ENCODE measurements at places on chromosomes 1 and 21.

DNA sequence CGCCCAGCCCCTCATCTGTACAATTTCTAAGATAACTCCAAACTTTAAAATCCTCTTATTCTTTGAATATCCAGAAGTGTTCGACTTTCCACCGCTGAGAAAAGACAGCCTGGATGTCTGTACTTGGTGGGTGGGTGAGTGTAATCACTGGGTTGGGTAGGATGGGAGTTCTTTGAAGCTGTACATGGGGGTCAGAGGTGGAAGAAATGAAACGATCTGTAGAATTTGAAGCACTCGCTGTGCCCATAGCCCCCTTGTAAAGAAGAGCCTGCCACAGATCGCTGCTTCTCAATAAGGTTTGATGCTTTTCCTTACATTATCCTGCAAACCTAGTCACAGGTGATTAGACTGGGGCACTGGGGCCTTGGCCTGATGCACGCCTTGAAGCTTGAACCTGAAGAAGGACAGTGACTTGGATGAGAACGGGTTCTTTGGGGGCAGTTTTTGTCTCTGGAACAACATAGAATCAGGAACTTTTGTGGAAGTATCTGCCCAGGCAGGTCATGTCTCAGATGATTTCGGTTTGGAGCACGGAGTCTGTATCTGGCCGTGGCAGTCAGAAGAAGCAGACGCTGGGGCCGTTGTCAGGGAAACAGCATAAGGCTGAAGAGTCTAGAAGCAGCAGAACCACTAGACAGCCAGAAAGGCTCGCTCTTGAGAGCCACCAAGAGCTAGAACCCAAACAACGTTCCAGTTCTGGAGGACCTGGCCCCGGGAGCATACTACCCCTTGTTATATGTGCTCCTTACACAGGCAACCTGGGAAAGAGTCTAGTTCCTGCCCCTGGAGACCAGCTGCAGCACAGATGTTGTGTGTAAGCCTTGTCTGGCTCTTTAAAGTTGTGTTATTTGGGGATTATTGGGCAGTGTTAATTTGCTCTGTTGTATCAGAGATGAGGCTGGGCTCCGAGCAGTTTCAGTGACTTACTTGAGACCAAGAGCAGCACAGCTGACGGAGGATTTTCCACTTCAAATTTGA lies 45.1 kb upstream of the SCCPDH start:
- no peak for DNase-seq

GRCh38 chr21:35737899-35738346 lies 322.4 kb downstream of the SETD4 start:
- no peak for DNase-seq

DNA sequence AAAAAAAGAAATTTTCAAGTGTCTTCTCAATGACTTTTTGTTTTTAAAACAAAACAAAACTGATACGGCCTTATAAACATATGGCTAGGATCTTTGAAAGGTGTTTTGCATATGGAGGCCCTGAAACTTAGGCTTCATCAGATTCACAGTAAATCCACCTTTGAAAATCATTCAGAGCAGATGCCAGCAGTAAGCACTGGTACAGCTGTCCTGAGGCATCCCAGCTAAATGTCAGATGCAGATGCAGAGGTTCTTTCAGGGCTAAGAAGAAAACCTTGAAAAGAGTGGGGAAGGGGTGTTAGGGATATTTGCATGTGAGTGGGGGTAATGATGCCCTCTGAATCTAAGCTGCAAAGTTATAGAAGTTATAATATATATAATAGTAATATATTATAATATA lies 56.2 kb upstream of the GNG12 start:
- DNase-seq, result no peak

GRCh38 chr1:152739841-152740240 lies 18.0 kb upstream of the KPRP start:
- no peak for DNase-seq

GRCh38 chr1:21852282-21853130 lies 40.4 kb downstream of the LDLRAD2 start:
- DNase-seq, result no peak

- DNase-seq, result no peak
Observed at GRCh38 chr1:180482425-180483275, 19.7 kb downstream of the ACBD6 start.

GRCh38 chr1:47940779-47941178 lies 56.4 kb downstream of the TRABD2B start:
- DNase-seq, result no peak

DNA sequence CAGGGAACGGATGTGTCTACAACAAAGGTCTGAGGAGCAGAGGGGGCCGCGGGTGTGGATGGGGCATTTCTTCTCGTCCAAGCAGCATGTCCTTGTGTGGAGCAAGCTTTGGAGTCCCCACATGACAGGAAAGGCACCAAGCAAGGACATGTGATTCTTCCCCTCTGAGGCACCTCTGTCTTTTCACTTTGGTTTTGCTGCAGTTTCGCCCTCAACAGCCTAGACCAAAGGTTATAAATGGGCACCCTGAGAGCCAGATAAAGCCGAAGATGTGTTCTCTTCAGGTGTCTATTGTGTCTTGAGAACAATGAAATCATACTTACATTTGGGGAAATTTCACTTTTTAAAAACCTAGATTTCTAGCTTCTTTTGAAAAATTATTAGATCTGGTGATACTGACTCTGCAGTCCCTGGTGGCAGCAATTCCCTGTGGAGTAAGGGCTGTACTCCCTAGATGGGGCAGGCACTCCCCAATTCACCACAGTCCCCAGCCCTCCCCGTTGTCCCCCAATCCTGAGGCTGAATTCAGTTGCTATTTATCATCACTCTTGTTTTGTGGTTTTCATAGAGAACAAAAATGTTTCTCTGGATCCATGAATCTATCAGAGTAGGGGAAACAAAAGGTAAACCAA lies 28.8 kb upstream of the IKBKE start:
- DNase-seq, result no peak

- DNase-seq, result no peak
Observed at GRCh38 chr1:41650028-41650880, 165.8 kb upstream of the EDN2 start.

DNA sequence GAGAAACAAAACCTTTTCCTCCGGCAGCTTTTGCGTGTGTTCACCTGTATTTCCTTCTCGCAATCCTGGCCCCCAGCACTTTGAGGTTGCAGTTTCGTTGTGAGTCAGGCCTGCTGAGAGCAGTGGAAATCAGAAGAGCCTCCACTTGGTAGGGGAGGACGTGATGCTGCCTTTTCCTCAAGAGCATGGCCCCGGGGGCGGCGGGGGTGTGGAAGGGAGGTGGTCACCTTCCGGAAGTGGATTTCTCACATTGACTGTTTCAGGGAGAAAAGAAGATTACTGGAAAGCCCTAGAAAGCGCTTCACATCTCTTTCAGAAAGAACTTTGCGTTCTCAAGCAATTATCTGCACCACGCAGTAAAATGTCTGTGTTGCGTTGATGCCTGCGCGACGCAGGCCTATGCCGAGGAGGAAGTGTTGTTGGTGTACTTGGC lies 12.2 kb upstream of the IL10 start:
- peak; percentile 63 for DNase-seq

DNA sequence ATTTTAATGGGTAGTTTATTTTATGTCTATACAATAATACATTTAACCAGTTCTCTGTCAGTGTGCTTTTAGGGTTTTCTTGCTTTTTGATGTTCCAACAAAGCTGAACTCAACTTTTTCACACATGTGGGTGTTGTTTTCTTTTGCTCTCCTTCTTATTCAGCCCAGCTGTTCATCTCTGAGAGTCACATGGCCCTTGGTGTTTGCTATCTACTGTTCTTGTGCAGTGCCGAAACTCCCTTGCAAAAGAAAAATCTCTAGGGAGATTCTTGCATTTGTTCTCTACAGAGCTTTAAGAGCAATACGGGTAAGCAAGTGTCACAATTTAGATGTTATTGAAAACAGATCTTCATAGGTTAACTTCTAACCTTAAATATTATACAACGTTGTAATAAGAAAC lies 281.1 kb upstream of the CXADR start:
- DNase-seq, result no peak

DNA sequence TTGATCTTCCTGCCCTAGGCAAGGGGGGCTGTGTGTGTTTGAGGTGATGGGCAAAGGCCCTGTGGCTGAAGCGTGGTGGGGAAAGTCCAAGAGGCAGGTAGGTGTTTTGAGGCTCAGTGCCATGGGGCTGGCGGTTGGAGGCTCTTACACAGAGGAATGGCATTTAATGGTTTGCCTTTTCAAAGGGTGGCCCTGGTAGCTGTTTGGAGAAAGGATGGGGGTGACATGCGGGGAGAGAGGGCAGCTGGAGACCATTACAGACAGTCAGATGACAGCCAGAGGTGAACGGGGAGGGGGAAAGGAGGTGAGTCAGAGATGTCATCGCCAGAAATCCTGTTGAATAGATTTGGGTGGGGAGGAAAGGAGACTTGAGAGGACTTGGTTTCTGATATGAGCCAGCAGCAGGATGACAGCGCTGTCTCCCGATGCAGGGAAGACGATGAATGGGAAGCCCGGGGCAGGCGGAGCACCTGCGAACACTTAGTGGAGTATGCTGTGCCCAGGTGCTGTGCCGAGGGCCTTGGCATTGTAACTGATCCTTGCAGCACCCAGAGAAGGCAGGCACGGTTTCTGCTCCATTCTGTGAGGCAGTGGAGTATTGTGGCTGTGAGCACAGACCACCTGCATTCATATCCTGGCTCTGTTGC lies 56.3 kb downstream of the MAN1C1 start:
- no peak for DNase-seq

- no peak for DNase-seq
Observed at GRCh38 chr1:160548183-160548582, 25.1 kb upstream of the SLAMF6 start.

DNA sequence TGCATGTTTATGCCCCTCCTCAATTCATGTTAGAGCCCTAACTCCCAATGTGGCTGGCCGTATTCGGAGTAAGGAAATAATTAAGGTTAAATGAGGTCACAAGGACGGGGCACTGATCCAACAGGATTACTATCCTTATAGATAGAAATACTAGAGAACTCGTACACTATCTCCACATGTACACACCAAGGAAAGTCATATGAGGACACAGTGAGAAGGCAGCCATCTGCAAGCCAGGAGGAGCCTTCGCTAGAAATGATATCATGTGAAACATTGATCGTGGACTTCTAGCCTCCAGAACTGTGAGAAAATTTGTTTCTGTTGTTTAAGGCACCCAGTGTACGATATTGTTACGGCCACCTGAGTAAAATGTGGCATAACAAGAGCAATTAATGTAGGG lies 79.7 kb downstream of the FAF1 start:
- DNase-seq, result no peak

- no peak for DNase-seq
Observed at GRCh38 chr1:7325254-7325653, 445.8 kb upstream of the VAMP3 start.

DNA sequence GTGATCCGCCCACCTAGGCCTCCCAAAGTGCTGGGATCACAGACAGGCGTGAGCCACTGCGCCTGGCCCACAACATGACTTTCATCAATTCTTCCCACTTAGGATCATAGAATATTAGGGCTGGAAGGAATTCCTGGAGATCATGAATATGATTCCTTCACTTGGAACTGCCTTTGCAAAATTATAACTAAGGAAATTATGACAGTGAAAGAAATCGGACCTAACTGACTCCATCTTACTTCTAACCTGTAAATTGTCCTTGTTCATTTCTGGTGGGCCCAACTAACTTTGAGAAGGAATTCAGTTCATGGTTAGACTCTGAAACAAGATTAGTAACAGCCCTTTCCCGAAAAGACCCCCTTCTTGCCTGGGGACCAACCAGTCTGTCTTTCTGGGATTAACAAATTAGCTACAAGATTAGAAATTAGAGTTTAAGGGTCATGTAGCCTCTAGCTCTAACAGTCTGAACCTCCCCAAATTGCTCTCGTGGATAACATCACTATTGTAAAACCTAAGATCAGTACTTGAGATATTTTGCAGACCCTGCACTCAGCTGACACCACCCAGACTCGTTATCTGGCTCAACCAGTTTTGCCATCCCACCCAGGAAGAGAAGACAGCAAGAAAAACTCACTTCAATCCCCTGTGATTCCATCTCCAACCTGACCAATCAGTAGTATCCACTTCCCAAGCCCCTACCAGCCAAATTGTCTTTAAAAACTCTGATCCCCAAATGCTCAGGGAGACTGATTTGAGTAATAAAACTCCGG lies 14.7 kb downstream of the ZBTB8OS start:
- no peak for DNase-seq

DNA sequence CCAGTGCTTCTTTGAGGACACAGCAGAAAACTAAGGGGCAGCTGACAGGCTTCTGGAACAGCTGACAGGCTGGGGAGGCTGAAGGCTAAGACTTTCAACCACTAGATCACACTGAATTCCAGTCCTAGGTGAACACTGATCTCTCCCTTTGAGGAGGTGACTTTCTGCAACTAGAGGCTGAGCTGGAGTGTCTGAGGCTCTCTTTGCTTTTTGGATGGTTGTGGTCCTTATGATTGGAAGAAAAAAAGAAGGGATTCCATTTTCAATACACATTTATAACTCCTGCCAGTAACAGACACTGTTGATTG lies 1.4 kb downstream of the IL6R start:
- DNase-seq, result no peak

GRCh38 chr21:25608044-25608737 lies 910 bp upstream of the MRPL39 start:
- DNase-seq, result peak; percentile 73

DNA sequence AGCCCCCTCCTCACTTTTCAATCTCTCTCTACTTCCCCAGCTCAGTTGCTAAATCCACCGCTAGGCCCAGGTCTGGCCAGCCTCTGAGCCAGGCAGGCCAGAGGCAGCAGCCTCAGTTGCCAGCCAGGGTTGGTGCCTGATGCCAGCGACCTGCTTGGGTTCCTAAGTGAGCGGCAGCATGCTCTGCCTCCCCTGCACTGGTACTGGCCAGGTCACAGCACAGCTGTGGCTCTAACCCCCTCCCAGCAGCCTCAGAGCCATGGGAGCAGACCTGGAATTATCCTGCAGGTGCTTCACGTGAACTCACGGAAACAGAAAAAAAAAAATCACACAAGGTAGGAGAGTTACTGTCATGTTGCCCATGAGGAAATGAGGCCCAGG lies 82.5 kb upstream of the ATF3 start:
- no peak for DNase-seq

DNA sequence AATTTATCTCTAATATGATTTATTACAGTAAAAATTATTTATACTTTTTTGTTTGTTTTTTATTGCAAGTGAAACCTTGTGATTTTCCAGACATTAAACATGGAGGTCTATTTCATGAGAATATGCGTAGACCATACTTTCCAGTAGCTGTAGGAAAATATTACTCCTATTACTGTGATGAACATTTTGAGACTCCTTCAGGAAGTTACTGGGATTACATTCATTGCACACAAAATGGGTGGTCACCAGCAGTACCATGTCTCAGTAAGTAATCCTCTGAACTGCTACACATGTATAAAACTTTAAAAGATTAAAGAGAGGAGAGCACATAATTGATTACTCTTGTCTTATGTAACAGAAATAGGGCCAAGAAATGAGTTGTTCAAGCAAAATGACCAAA lies 4.5 kb downstream of the CFHR3 start:
- DNase-seq, result no peak

GRCh38 chr21:22115746-22116145 lies 1117.5 kb downstream of the NCAM2 start:
- DNase-seq, result no peak

DNA sequence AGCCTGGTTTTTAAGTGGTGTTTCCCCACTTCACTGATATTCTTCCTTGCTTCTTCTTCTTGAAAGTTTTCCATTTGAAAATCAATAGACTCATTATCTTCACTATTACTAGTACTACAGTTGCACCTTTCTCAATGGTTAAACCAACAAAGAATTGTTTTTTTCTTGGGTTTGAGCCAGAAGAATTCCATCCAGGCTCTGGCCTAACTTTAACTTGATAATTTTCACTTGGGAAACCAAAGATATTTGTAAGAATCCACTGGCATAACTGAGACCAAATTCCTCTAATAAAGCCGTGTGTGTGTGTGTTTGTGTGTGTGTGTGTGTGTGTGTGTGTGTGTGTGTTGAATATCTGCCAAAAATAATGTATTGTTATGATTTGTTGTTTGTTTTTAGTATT lies 103.2 kb downstream of the SGIP1 start:
- no peak for DNase-seq

Measured in T-cell (primary cell).